ENCODE measurements at places on chromosomes 1 and 21.

DNA sequence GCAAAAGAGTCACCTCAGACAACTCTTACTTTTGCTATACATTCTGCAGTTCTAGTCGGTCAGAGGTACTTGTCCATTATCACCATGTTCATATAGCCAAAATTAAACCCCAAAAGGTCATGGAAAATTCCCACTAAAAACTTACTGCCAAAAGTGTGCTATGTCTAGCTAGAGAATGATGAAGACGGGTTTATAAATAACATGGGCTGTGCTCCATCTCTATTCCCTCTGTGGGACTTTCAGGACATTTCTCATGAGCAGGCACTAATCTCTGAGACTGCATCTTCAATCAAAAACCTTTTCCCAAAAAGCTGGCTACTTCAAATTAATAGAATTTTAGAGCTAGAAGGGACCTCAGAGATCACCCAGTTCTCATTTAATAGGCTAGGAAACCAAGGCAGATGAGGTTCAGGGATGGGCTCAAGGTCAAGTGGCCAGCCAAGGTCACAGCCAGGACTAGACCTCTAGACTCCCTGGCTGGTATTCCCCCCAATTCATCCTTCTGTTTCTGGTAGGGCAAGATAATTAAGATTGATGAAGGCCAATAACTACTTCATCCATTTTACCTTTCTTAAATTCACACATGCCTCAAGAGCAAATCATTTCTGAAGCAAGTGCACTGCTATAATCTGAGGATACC is 21.0 kb upstream of the MOB3C start:
- no peak for DNase-seq

DNA sequence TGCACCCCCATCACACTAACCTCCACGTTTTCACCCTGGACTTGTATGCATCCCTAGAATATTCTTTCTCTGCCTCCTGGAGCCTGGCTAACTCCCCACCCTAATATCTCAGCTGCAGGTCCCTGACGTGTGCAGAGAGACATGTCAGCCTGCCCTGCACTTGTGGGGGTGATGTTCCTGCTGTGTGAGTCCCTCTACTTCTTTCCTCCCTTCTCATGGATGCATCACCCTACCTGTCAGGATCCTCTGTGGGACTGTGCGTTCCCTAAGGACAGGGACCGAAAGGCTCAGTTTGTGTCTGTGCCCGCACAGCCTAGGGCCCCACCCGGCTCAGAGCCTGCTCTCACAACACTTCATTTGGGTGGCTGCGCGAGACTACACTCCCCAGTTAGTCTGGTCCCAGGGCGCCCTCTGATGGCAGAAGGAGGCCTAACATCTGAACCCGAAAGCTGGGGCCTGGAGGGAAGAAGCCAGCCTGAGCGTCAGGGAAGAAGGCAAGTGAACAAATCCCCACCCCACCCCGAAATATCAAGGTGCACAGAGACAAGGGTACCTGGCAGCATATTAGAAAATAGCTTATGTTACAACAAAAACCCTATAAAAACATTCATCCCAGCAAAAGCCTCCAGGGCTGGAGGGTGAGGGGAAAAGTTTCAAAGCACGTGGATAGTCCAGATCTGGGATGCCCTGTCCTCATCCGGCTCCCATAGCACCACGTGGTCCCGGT is 3.7 kb downstream of the CD52 start:
- peak; percentile 91 for DNase-seq

DNA sequence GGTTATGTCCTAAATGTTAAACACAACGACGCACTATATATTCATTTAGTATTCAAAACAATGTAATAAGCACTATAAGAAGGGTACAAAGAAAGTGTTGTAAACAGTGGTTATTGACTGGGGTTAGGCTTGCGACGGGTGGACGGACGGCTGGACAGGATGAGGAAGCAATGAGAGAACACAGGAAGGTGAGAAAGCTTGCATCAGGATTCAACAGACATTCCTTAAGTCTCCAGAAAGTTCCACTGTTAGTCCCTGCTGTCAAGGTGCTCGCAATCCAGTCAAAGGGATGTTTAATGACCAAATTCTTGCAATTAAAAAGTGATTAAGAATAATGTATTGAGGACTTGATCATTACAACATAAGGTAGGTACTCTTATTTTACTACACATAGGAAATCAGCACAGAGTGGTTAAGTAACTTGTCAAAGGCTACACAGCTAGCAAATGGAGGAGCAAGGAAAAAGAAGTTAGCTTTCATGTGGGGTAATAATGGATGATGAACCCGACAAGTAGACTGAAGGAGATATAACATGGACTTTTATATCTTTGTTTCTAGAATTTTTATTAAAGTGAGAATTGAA is 994 bp upstream of the ACBD6 start:
- DNase-seq, result no peak

DNA sequence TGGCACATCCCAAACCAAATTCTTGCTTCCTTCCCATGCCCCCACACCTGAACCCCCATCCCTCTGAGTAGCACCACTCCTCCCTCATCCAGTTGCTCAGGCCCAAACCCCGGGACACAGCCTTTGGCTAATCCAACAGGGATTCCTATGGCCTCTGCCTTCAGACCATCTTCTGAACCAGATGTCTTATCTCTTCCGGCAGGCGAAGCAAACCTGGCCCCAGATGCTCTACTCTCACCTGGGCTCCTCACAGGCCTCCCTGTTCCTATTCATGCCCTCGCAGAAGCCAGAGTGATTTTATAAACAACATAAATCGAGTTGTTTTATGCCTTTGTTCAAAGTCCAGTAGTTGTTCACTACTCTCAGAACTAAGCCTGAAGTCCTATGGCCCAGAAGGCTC is 12.5 kb upstream of the KCNA2 start:
- DNase-seq, result no peak

DNA sequence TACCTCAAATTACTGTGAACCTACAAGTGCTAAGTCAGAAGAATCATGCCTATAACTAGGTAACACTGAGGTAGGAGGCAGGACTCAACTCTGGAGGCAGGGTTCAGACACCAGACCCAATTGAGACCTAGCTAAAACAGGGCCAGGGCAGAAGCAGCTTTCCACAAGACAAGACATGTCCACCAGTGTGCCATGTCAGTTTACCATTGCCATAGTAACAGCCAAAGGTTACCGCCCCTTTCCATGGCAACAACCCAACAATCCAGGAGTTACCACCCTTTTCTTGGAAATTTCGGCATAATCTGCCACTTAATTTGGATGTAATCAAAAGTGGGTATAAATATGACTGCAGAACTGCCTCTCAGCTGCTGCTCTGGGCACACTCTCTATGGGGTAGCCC is 432.3 kb downstream of the DPYD start:
- no peak for DNase-seq

DNA sequence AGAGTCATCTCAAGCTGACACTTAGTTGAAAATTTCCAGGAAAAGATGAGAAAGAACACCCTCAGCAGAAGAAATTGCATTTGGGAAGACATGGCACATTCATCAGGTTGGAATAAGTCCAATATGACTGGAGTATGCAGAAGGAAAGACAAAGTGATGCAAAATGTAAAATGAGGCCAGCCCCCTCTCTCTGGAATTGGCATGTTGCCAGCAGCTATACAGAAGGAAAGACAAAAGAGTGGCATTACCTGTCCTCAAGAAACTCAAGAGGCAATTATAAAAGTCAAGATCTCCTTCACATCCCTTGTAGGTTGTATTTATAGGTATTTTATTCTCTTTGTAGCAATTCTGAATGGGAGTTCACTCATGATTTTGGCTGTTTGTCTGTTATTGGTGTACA is 426.3 kb downstream of the AGBL4 start:
- DNase-seq, result no peak

GRCh38 chr21:45142469-45143308 is 68.3 kb downstream of the ADARB1 start:
- DNase-seq, result no peak

DNA sequence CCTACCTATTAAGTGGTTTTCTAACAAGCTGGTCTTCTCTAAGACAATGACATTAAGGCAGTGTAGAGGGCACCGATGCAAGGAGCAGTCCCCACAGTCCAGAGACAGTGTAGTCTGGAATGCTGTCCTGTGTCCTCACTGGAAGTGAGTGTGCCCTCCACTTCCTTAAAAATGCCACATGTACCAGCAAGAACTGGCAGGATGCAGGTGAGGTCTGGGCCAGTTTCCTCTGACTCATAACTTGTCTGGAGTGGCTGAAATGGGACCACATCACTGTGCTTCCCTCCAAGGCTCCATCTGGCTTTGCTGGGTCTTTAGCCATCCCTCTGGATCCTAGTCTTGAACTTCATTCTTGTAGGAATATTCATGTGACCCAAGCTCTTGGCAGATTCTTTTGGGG is 170.5 kb upstream of the KIAA0040 start:
- DNase-seq, result no peak

DNA sequence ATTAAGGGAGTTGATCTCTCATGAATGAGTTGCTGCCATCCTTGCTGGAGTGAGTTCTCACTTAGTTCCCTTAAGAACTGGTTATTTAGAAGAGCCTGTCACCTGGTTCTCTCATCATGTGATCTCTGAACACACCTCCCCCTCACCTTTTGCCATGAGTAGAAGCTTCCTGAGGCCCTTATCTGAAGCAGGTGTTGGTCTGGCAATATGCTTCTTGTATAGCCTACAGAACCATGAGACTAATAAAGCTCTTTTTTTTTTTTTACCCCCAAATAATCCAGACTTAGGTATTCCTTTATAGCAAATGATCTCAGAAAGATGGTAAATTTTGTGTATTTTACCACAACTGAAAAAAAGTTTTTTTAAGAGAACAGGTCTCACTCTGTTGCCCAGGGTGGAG is 158.0 kb downstream of the EIF4G3 start:
- DNase-seq, result no peak

- no peak for DNase-seq
These were observed 324.0 kb upstream of the GREM2 start for GRCh38 chr1:240935920-240936319.

DNA sequence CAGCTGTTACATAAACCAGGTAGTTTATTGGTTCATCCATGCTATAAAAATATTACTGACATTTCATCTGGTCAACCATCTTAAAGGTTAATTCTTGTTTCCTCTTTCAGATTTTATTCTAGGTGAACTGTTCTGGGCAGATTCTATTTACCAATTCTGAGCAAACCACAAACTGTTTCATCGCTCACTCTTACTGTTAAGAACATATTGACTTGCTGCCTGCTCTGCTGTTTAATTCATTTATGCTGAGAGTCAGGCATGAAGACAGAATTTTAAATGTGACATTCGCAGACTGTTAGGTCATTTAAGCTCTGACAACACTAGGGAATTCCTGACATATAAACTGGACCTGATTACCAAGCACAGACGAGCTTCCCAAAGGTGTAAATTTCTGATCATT is 98.3 kb downstream of the PIGK start:
- DNase-seq, result no peak

DNA sequence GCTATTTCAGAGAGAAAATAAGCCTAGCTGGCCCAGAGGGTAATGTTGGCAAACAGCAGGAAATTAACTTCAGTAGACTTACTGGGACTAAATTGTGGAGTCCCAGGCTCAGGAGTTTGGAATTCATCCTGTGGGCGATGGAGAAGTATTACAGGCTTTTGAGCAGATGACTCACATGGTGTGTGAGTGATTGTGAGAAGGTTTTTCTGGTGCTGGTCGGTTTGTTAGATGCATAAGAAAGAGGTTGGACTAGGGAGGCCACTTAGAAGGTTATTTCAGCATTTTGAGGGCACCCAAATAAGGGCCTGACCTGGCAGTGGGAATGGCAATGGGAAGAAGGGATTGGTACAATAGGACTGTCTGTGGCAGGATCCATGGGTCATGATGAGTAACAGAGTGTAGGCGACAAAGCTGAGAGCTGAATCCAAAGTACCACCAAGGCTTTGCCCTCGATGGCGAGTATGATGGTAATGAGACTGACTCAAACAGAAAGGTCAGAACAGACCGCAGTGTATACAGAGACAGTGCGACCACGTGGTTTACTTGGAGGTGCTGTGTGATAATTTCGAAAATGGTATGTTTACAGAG is 69.2 kb upstream of the KIF26B start:
- DNase-seq, result no peak

DNA sequence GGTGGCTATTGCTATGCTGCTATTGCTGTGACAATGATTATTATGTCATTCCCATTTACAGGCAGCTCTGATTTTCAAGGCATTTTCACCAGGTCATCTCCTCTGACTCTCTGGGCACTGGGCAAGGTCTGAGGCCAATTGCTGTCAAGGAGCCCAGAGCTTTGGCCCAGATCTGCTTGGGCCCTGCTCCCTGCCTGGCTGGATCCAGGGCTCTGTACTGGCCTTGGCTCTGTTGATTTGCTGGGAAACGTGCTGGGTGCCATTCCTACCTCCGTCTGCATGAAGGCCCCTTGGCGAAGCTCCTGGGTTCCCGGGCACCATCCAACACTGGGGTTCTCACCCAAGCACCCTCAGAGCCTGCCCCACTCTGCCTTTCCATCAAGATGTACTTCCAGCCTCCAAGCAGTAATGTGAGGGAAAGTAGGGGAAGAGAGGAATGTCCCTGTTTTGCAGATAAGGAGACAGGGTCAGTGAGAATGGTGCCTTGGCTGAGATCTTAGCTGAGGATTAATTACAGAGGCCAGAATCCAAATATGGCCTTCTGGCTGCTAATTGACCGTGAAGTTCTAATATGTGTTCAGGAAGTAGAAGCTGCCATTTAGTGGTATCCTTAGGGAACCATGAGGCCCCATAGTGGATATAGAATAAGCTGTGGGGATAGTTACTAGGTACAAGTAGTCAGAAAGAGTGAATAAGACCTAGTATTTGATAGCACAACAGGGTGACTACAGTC is 63.9 kb downstream of the HTR6 start:
- no peak for DNase-seq

DNA sequence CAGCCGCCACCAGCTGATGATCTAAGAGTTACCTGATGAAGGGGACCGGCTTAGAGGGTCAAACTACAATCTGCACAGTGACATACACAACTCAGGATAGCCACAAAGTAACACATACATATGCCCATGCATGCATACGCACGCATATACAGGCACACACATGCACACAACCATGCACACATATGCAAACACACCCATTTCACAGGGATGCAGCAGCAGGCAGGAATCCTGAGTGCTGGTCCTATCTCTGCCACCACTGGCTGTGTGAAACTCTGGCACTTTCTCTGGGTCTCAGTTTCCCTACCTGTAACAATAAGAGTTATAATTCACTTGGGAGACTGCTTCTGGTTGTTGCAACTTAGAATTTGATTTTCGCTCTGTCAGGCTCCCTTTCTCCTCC is 520.2 kb downstream of the PTPRU start:
- no peak for DNase-seq

DNA sequence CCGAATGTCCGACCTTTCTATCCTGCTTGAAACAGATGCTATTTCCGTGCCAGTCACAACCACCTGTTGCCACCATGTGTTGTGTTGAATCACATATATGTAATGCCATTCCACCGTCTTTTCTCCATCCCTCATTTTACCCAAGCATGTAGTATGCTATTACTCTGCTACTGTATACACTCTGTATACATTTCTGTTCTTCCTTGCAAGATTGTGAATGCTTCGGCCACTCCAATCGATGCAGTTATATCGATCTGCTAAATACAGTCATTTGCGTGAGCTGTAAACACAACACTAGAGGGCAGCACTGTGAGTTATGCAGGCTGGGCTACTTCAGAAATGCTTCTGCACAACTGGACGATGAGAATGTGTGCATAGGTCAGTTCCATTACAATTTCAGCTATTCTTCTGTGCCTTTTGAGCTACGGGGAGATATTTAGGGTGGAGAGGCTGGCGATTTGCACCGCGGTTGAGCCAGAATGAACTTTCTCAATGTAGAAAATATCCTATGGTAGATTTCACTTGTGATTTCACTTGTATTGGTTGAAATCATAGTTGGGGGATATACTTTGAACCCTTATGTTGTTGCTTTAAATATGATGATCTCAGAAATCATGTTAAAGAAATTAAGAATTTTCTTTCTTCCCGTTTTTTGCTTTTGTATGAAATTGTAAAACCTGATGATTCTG is 289.8 kb downstream of the NTNG1 start:
- no peak for DNase-seq

Measured in stimulated activated CD4-positive, alpha-beta T cell treated with anti-CD3 and anti-CD28 coated beads, Interleukin-2, amount 100 ng/mL, for 4 hours (primary cell).